ENCODE measurements at places on chromosomes 2 and 18. TPM values are rescaled to one million over a fixed set of nuclear protein-coding genes. Genes with fewer than 3 reads are reported as not detected.

The TRIM54 gene
- polyA plus RNA-seq: 0.36 TPM

The EFR3B gene
- polyA plus RNA-seq: 1.5 TPM

The C2orf80 gene
- polyA plus RNA-seq: not detected

The TLX2 gene
- polyA plus RNA-seq: 25.6 TPM

The TRIM43 gene
- 0.23 TPM for polyA plus RNA-seq

The ARL5A gene
- polyA plus RNA-seq: 8.2 TPM

The NAT8 gene
- polyA plus RNA-seq: not detected

- DNase-seq: no peak
- H3K4me3 ChIP-seq: no peak overlapping the region
- no peaks in the 10 kb centered on the region for H3K4me1 ChIP-seq
- no peaks in the 10 kb centered on the region for H3K36me3 ChIP-seq
- no peak overlapping the region for H3K27ac ChIP-seq
These were observed 396.0 kb upstream of the RGPD4 start for GRCh38 chr2:107430596-107431266.

- no peaks in the 10 kb centered on the region for H3K27me3 ChIP-seq
- no peaks in the 10 kb centered on the region for H3K4me1 ChIP-seq
- DNase-seq: no peak
- H3K4me3 ChIP-seq: no peak overlapping the region
- peaks cover 24% of the 10 kb centered on the region for H3K36me3 ChIP-seq
These were observed 207.4 kb downstream of the TCF4 start for GRCh38 chr18:55380589-55380988.

GRCh38 chr2:62527478-62528210 is 21.6 kb upstream of the TMEM17 start:
- no peaks in the 10 kb centered on the region for H3K27me3 ChIP-seq
- H3K27ac ChIP-seq: no peak overlapping the region
- H3K4me1 ChIP-seq: no peaks in the 10 kb centered on the region
- DNase-seq: no peak
- H3K4me3 ChIP-seq: no peak overlapping the region
- no peaks in the 10 kb centered on the region for H3K36me3 ChIP-seq

DNA sequence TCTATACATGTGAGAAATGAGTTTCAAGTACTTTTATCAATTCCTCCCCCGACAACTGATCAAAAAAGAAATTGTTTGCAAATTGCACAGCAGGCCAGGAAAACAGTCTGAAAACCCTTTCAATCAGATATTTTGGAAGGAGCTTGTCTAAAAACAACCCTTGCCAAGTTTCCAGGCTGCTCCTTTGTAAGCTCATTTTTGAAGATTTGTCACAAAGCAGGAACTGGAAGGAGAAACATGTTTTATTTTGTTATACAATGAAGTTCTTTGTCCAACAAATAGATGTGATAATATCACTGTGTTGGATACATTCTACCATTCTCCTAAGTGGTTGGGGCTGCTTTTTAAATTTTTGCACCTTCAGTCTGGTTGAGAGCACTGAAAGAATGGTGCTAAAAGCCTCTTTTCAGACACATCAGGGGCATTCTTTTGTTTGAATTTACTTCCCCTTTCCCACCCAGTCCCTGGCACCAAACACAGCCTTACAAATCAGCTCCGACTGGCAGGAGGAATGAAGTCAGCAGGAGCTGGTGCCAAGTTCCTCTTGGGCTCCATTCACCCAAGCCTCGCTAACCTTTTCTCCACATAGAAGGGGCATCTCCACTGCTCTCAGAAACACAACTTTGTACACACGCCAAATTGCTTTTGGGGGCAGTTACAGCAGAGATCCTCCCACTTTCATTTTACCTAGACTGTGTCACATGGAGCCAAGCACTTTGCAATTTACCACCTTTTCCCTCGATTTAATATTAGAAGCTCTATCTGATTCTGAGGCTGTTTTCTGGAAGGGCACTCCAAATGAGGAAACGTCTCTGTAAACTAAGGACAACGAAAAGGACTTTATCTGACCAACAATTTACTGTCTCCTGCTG is 88.0 kb downstream of the C1D start:
- H3K27ac ChIP-seq: no peak overlapping the region
- peaks cover 6% of the 10 kb centered on the region for H3K4me1 ChIP-seq
- no peaks in the 10 kb centered on the region for H3K36me3 ChIP-seq
